ENCODE measurements at places on chromosomes 16 and 17. TPM values are rescaled to one million over a fixed set of nuclear protein-coding genes. Genes with fewer than 3 reads are reported as not detected.

The HBA2 gene
- total RNA-seq = not detected

The ALDH3A1 gene
- total RNA-seq = 8.4 TPM

The IL21R gene
- total RNA-seq = 0.23 TPM

The GEMIN4 gene
- total RNA-seq = 10.6 TPM

The CNGB1 gene
- total RNA-seq = 1.3 TPM

The FOXF1 gene
- total RNA-seq = 0.11 TPM

The ZFP3 gene
- total RNA-seq = 0.31 TPM

The PPY gene
- total RNA-seq = not detected

The TTLL6 gene
- not detected for total RNA-seq

The POLDIP2 gene
- total RNA-seq = 68.6 TPM

The PLEKHG4 gene
- total RNA-seq = 39.0 TPM

The ZFPM1 gene
- 1.3 TPM for total RNA-seq

The SPNS3 gene
- 0.67 TPM for total RNA-seq

The SHISA9 gene
- total RNA-seq = 0.78 TPM

The CCL17 gene
- total RNA-seq = not detected

All from motor neuron (in vitro differentiated cells).